ENCODE measurements at places on chromosomes 12 and 14.

- DNase-seq, result no peak
Measured at GRCh38 chr12:113002155-113002554, 23.8 kb downstream of the OAS2 start.

DNA sequence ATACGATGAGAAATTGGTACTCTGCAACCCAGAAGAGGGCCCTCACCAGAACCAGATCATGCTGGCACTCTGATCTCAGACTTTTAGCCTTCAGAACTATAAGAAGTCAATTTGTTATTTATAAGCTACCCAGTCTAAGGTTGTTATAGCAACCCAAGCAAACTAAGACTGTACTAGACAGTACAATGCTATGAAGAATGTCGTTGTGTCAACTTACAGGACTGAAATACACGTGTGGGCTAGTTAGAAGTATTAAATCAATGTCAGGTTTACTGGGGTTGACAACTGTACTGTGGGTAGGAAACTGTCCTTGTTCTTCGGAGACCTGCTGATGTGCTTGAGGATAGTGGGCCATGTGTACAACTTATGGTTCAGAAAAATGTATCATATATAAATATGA lies 19.7 kb downstream of the DUSP16 start:
- DNase-seq, result no peak

- DNase-seq, result no peak
Measured at GRCh38 chr14:81268016-81268416, 47.3 kb upstream of the GTF2A1 start.

GRCh38 chr12:111788178-111788654 lies 21.5 kb downstream of the ALDH2 start:
- no peak for DNase-seq

- no peak for DNase-seq
Measured at GRCh38 chr12:5794156-5794555, 150.9 kb downstream of the ANO2 start.

DNA sequence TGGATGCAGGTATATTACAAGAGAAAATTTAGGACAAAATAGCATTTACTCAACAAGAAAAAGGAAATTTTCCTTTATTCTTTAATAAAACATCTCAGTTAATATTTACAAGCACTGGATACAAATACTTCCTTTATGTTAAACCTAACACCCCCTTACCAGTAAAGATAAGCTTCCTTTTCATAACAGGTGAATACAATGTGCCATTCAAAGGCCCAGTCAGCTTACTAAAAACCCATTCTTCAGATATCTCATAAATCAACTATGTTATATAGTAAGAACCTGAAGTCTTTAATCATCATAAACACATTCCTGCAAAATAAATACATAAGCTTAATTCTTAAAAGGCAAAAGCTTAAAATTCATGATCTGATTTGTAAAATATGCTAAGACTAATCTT lies 52.6 kb downstream of the LRP6 start:
- DNase-seq, result no peak

GRCh38 chr12:52884526-52885293 lies 20.2 kb downstream of the KRT8 start:
- peak; percentile 86 for DNase-seq

- no peak for DNase-seq
Measured at GRCh38 chr12:107399046-107399445, 286.6 kb upstream of the PWP1 start.

- DNase-seq, result no peak
Measured at GRCh38 chr14:49367696-49368095, 218.5 kb downstream of the RPS29 start.

- DNase-seq, result no peak
Measured at GRCh38 chr12:6332459-6332858, 9.4 kb downstream of the TNFRSF1A start.

GRCh38 chr12:108638141-108638827 lies 4.6 kb upstream of the SELPLG start:
- DNase-seq, result peak; percentile 76
